T1000 (cell line): ENCODE measurements at places on chromosomes 7 and 10.

GRCh38 chr7:91916051-91916440 lies 24.6 kb upstream of the AKAP9 start:
- no peak for DNase-seq

- no peak for DNase-seq
Observed at GRCh38 chr7:51629206-51629605, 312.6 kb upstream of the COBL start.

DNA sequence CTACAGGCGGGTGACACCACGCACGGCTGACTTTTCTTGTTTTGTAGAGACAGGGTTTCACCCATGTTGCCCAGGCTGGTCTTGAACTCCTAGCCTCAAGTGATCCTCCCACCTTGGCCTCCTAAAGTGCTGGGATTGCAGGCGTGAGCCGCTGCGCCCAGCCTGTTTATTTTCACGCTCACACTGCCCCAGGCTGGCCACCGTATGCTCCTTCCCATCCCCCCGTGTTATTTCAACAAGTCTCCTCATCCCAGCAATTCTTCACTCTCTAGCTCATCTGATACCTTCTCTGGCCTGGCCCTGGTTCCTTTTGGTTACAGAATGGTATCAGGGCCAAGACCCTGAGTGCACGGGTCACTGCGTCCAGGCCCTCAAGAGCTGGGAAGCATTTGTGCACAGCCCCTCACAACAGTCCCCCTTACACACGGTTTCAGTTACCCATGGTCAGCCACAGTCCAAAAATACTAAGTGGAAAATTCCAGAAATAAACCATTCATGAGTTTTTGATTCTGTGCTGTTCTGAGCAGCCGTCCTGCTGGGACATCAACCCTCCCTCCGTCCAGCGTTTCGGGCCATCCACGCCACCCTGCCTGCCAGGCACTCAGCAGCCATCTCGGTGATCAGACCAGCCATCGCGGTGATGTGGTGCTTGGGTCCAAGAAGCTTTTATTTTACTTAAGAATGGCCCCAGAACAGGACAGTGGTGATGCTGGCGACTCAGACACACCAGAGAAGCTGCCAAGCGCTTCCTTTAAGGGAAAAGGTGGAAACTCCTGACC lies 8.9 kb downstream of the COX19 start:
- no peak for DNase-seq

GRCh38 chr10:94315975-94316464 lies 46.7 kb downstream of the NOC3L start:
- DNase-seq = no peak

- DNase-seq = no peak
Observed at GRCh38 chr7:76262683-76263402, 39.6 kb upstream of the HSPB1 start.

DNA sequence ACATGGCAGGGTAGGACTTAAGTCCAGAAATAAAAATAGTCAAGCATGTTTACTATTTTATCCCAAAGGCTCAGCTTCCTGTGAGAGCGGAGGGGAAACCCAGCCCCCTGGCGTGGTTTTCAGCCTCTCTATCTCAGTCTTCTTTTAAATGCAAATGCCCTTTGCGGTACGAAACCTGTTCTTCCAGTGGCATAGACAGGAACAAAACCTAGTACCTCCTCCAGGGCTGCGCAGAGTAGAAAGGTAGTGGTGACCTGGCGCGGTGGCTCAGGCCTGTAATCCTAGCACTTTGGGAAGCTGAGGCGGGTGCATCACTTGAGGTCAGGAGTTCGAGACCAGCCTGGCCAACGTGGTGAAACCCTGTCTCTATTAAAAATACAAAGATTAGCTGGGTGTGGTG lies 181.3 kb upstream of the FOXK1 start:
- no peak for DNase-seq

GRCh38 chr10:65550761-65551160 lies 1375.1 kb upstream of the LRRTM3 start:
- DNase-seq = no peak

GRCh38 chr10:102119417-102120141 lies 589 bp downstream of the LDB1 start:
- DNase-seq = peak; percentile 46
